Renal pelvis (tissue), 12 donors: ENCODE measurements at places on chromosomes 6 and 20. TPM values are rescaled to one million over a fixed set of nuclear protein-coding genes. Genes with fewer than 3 reads are reported as not detected.
A peak's percentile ranks its signal among the peaks of the same experiment; 100 is the strongest.

GRCh38 chr6:43276577-43277305, 21.3 kb upstream of the SLC22A7 start:
- DNase-seq = no peak

HDGFL1 gene
- polyA plus RNA-seq = not detected

GRCh38 chr20:1187605-1188171, 2.9 kb upstream of the TMEM74B start:
- DNase-seq = no peak

GRCh38 chr6:162149786-162150185, 577.8 kb downstream of the PRKN start:
- DNase-seq = no peak

DNA sequence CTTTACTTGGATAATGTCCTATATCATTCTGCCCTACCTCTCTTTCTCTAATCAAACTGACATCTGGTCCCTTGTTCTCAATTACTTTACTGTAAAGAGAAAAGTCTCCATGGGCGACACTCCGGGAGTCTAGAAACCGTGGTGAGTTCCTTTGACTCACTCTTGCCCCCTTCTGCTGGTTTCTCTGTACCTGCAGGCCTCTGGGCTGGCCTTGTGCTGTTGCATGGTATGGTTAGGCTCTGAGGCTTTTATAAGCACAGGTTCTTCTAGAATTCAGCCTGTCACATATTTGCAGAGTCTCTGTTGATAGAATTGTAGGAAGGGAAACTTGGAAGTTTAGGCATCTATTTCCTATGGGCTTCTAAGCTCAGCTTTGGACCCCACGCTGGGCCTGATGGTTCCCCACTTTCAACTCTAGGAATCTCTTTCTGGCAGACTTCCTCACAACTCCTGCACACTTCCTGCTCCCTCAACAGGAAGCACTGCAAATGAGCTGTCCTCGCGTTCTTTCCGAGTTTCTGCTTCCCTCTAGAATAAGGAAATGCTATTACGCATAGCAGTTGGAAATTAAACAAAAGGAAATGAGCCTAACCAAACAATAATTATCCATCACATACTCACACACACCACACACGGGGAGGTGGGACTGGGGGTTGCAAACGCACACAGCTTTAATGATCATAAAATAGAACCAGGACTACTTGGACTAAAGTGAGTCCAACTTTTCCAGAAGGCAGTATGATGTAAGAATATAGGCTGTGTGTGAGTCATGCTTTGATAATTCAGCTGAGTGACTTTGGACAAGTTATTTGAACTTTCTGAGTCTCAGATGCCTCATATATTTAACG, 683.3 kb downstream of the QKI start:
- DNase-seq = no peak

DNA sequence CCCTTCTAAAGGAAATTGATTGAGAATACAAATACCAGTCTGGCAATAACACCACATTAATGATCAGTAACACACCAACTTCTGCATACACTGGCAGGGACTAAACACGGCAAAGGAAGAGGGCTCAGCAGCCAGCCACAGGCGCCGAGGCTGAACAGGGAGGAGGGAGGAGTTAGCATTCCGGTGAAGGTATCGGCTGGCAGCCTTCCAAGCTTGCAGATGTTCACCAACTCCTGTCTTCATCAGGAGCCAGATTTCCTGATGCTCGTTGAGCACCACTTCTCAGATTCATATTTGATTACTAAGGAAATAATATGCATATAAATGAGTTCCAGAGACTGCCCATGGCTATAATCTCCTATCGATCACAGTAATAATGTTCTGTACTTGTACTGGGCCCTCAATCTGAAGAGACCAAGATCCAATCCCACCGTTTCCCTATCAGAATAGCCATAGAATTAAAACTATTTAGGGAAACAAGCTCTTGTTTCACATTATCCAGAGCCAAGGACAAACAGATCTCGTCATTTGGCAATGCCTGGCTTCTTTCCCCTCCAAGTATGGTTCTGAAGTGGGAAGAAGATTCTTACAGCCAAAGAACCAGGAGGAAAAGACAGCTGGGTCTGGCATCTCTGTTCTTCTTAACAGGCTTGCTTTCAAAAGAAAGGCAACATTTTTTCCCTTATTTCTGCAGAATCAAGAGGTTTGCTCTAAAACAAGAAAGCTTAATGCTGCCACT, 42.2 kb downstream of the GFOD1 start:
- DNase-seq = peak; percentile 66

RPP21 gene
- 44.0 TPM for polyA plus RNA-seq

DNA sequence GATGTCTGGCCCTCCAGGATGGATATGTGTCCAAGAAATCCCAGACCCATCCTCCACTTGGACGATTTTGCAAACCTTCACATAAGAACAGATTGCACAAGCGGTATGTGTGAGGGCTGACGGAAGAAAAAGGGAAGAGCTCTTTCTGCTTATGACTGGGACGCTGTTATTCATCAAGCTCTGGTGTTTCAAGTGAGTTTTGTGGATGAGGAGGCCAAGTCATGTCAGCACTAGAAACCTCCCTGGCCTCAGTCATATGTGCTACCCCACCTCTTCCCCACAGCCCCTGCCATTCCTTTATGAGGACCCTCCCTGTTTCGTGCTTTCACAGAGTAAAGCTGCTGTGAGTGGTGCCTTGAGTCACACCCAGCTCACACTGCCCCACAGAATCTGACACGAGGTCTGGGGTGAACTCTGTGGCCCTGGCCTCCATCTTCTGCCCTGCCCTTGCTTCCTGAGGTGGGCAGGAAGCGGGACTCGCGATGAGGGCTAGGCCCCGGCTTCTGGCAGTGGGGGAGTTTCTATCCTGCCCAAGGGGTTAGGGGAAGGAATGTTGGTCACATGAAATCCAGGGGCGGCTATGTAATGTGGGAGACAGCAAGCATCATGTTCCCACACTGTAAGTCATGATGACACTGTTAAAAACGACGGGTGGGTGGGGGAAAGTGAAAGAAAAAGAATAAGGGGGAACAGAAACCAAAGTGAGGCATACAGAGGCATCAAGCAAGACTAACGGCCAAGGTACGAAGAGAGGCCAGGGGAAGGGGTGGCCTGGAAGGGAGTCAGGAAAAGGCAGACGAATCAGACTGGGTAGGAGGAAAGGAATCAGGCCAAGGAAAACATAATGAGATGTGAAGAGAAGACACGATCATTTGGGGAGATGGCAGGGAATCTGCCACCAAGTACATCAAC, 78.1 kb downstream of the PRDM1 start:
- peak; percentile 15 for DNase-seq

SCUBE3 gene
- 44.7 TPM for polyA plus RNA-seq

PTCHD4 gene
- 0.73 TPM for polyA plus RNA-seq

- no peak for DNase-seq
These were observed 16.2 kb upstream of the CLDN20 start for GRCh38 chr6:155247618-155248007.

BPI gene
- 1.5 TPM for polyA plus RNA-seq

- DNase-seq = no peak
These were observed 31.2 kb upstream of the SHLD1 start for GRCh38 chr20:5718896-5719595.

GRCh38 chr6:36244641-36245280, 25.1 kb upstream of the PNPLA1 start:
- DNase-seq = peak; percentile 48
